ENCODE measurements at places on chromosomes 1 and 21.

- no peak for DNase-seq
Measured at GRCh38 chr1:46133181-46133658, 791 bp upstream of the PIK3R3 start.

GRCh38 chr21:42414928-42415769 lies 11.4 kb downstream of the UBASH3A start:
- peak; percentile 89 for DNase-seq

DNA sequence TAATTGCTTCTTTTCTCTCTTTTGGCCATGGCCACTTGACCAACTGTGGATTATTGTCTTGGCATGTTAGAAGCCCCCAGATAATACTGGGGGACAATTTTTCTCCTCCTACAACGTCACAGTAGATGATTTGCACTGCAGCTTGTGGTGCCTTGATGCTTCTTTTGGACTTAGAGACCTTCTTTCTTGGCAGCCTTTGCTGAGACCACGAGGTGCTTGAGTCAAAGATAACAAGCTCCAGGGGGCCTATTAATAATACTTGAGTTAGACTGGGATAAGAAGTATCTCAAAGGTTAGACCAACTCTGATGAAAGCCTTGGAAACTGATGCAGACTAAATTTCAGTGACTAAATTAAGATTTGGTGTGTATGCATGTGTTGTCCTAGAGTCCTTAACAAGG lies 3.2 kb downstream of the PPP1R12B start:
- DNase-seq = no peak

DNA sequence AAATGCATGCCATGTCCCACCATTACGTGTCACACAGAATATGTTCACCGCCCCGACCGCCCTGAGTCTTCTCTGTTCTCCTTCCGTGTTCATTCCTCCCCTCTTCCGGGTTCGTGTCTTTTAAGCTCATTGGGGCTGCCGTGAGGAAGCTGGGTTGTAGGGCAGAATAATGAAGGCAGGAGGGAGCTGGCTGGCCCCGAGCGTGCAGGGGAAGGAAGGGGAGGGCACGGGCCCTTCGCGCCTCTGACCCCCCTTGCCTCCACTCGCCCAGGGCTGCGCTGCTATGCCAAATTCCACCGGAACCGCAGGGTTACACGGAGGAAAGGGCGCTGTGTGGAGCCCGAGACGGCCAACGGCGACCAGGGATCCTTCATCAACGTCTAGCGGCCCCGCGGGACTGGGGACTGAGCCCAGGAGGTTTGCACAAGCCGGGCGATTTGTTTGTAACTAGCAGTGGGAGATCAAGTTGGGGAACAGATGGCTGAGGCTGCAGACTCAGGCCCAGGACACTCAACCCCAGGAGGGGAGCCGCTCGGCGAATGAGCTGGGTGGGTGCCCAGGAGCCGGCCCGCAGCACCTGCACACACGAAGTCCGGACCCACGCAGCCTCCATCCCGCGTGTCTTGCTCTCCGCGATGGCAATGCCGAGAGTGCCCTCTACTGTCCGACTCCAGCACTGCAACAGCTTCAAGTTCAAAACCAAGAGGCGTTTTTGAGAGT lies 16.5 kb upstream of the AGTRAP start:
- DNase-seq = peak; percentile 89

GRCh38 chr1:17773591-17774326 lies 18.6 kb downstream of the ACTL8 start:
- no peak for DNase-seq

- DNase-seq = no peak
Measured at GRCh38 chr1:167599957-167600581, 30.0 kb upstream of the RCSD1 start.

GRCh38 chr1:18447509-18448220 lies 33.1 kb upstream of the KLHDC7A start:
- no peak for DNase-seq

DNA sequence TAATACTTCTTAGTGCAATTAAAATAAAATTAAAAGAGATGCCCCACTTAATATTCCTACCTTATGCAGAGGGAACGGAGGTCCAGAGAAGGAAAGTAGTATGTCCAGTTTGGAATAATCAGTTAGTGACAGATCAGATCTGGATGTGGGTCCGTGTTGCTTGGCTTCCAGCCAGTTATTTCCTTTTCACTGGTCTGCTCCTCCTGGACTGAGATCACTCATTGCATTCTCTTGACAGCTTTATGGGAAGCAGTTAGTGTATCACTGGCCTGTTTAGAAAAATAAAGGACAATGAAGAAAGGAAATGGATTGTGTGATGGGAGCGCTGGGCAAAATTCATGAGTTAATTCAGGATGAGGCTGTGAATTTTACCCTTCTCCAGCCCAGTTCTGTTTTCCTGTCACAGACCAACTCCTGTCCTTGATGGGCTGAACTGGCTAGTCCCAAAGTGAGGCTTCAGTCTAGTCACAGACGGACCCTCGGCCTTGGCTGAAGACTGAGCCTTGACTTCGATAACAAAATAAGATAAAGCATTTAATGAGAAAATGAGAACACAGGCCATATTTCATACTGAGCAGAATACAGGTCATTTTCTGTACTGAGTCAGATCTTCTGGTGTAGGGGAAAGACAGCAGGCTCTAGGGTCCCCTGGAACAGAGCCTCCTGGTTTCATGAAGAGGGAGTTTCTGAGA lies 85.2 kb upstream of the TRABD2B start:
- DNase-seq = no peak

GRCh38 chr1:76352741-76353435 lies 278.3 kb downstream of the ST6GALNAC3 start:
- DNase-seq = no peak

DNA sequence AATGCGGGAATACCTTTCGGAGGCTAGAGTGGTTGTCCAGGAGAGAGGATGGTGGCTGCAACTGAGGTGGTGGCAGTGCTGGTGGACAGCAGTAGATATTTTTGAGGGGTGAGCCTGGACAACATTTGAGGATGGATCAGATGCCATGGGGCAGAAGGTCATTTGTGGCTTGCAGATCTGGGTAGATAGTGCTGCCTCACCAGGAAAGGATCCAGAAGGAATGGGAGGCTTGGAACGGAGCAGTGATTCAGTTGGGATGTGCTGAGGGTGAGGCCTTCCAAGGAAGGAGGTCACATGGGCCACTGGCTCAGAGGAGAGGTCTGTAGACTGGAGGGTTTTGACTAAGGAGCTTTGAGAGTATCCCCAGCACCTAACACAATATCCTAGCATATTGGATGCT lies 110.8 kb upstream of the KAZN start:
- no peak for DNase-seq

DNA sequence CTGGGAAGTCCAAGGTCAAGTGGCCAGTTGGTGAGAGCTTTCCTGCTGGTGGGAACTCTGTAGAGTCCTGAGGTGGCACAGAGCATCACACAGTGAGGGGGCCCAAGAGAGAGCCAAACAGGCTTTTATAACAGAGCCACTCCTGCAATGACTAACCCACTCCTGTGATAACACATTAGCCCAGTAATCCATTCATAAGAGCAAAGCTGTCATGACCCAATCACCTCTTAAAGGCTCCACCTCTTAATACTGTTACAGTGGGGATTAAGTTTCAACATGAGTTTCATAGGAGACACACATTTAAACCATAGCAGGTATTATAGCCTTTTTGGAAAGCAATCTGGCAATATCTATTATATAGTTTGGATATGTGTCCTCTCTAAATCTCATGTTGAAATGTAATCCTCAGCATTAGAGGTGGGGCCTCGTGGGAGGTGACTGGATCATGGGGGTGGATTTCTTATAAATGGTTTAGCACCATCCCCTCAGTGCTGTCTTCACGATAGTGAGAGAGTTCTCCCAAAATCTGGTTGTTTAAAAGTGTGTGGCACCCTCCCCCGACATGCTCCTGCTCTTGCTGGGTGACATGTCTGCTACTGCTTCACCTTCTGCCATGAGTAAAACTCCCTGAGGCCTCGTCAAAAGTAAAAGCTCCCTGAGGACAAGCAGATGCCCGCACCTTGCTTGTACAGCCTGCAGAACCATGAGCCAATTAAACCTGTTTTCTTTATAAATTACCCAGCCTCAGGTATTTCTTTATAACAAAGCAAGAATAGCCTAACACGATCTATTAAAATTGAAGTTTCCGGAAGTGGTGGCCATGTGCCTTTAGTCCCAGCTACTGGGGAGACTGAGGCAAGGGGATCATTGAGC lies 64.5 kb downstream of the CD58 start:
- DNase-seq = no peak

GRCh38 chr1:189616893-189617292 lies 860.8 kb downstream of the BRINP3 start:
- DNase-seq = no peak

DNA sequence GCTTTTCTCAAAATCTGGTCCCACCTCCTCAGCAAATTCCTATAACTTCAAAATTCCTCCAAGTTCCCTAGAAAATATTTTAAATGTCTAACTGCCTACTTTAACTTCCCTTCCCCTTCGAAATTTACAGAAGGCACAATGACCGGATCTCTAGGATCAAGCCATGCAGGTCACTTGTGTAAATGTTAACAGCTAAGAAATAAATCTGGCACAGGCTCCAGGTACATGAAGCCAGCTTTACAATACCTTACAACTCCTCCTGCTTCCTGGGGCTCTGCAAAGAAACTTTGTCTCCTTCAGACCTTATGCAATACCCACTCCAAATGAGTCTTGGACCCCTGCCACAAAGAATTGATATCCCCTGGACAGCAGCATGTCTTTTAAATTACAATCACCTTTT lies 1164.2 kb downstream of the BRINP3 start:
- DNase-seq = no peak

DNA sequence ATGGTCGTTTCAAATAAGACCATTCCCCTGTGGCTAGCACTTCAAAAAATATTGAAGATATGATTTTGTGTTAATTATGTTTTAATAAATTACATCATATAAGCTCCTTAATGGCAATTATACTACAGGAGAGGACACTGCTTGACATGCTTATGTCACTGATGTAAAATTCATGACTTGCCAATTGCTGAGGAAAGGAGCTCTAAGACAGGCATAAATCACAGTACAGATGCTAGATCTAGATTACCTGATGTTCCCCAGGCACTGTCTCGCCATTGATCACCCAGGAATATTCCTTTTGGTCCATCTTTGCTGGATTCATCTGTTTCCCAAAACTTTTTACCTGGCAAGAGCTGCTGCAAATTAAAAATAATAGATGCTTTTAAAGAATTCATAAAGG lies 58.8 kb downstream of the PUM1 start:
- no peak for DNase-seq

- no peak for DNase-seq
Measured at GRCh38 chr1:99496067-99496466, 149.8 kb upstream of the PALMD start.
